ENCODE measurements at places on chromosomes 5 and 9.

- no peak for DNase-seq
Observed at GRCh38 chr5:137144656-137145055, 354.5 kb downstream of the SPOCK1 start.

DNA sequence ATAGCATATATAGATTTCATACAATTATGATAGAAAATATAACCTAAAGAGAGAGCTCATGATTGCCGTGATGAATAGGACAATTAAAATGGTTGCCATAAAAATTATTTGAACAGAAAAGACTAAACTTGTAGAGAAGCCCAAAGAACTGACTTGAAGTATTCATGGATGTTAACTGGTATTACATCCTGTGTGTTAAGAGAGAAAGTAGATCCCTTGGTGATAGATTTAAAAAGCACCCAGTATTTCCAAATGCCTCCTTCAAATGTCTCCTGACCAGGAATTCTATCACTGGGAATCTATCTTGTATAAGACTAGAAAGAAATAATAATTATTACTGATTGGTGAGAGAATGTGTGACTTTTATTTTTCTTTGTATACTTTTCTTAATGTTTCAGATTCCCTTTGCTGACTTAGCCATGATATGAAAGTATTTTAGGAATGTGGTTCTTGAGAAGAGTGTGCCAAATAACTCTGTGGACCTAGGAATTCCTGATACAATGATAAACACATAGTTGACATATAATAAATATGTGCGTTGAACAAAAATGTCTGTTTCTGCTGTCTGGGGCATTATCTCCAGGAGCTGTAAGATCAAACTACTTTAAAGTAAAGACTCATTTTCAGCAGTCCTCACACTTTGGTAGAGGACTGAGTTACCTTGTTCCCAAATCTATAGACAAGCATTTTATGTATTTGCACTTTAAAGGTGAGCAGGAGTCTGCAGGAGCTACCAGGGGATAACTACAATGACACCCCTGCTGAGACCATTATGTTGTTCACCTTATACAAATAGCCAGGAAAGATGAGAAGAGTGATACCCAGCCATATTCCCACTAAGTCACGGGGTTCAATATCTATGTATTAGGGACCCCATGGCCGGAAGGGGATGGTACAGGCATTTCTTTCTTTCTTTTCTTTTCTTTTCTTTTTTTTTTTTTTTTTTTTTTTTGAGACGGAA is 211.1 kb upstream of the TLE4 start:
- DNase-seq: no peak

GRCh38 chr9:14131356-14132088 is 182.4 kb downstream of the NFIB start:
- no peak for DNase-seq

GRCh38 chr9:76415154-76415553 is 20.9 kb upstream of the RFK start:
- DNase-seq: no peak

GRCh38 chr5:42520957-42521356 is 97.7 kb downstream of the GHR start:
- DNase-seq: no peak

GRCh38 chr9:77514886-77515711 is 133.0 kb downstream of the GNA14 start:
- no peak for DNase-seq

DNA sequence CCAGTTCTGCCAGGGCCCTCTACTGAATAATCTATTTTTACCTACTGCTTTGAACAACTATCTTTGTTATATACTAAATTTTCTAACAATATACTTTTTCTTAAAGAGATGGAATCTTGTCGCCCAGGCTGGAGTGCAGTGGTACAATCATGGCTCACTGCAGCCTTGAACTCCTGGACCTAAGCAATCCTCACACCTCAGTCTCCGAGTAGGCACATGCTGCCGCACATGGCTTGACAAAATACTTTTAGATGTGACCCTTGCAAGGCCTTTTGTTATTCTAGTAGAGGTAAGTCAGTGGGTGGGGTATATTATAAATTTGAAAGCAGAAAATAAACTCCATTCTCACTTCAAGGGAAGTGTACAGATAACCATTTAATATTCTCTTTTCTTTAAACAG is 7.9 kb downstream of the GOLM1 start:
- DNase-seq: no peak

DNA sequence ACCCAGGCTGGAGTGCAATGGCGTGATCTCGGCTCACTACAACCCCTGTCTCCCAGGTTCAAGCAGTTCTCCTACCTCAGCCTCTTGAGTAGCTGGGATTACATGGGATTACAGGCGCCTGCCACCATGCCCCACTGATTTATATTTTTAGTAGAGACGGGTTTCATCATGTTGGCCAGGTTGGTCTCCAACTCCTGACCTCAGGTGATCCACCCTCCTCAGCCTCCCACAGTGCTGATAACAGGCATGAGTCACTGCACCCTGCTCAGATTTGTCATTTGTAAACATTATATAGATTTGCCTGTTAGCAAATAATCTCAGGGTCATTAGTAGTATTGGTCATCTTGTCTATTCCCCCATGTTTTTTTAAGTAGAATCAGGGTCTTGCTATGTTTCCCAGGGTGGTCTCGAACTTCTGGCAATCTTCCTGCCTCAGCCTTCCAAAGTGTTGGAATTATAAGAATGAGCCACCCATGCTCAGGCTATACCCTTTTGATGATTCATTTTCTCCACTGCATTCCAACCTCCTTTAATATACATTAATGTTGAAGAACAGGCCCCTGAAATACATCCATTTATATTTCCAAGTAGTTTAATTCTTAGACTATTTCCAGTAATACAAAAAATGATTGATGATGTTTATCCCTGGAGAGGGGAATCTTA is 17.3 kb downstream of the CENPH start:
- DNase-seq: no peak

GRCh38 chr9:130780865-130781504 is 54.1 kb upstream of the ABL1 start:
- no peak for DNase-seq

GRCh38 chr5:139746691-139747582 is 48.7 kb upstream of the PSD2 start:
- DNase-seq: peak; percentile 62

GRCh38 chr9:18154661-18155060 is 319.3 kb upstream of the ADAMTSL1 start:
- no peak for DNase-seq

- no peak for DNase-seq
Observed at GRCh38 chr5:1474183-1474839, 29.1 kb upstream of the SLC6A3 start.

- peak; percentile 6 for DNase-seq
Observed at GRCh38 chr9:22079873-22080341, 70.8 kb upstream of the CDKN2B start.

GRCh38 chr5:173495225-173495904 is 121.1 kb downstream of the BOD1 start:
- DNase-seq: no peak

- no peak for DNase-seq
Observed at GRCh38 chr9:38108326-38108725, 39.3 kb upstream of the SHB start.

- no peak for DNase-seq
Observed at GRCh38 chr9:13430368-13431221, 151.1 kb upstream of the MPDZ start.

GRCh38 chr9:84397822-84398221 is 57.3 kb upstream of the SLC28A3 start:
- no peak for DNase-seq

DNA sequence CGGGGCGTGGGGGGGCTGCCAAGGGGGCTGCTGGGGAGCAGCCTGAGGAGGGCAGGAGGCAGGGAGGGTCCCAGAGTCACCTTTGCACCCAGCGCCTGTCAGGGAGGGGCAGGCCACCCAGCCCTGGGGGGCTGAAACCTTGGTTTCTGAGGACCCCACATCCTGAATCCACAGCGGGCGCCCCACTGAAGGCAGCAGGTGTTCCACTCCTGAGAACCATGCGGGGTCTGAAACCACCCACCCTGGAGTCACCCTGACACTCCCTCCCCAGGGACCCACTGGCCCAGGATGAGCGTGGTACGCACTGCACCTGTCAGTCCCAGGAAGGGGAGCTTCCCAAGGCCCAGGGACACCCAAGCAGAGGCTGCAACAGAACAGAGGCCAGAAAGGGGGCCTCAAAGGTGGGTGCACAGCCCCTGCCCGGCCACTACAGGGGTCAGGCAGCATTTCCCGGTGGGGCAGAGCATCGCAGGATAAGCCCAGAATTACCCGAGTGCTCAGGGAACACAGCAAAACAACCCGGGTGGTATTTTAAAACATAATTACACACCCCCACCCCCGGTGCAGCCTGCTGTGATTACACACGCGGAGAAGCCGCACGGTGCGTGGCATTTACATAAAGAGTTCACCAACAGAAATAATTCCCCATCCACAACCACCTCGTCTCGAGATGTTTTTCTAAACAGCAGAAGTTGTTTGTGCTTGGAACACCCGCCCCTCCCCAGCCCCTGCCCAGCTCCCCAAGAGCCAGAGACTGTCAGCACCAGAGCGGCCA is 57.3 kb upstream of the UBAC1 start:
- DNase-seq: no peak

DNA sequence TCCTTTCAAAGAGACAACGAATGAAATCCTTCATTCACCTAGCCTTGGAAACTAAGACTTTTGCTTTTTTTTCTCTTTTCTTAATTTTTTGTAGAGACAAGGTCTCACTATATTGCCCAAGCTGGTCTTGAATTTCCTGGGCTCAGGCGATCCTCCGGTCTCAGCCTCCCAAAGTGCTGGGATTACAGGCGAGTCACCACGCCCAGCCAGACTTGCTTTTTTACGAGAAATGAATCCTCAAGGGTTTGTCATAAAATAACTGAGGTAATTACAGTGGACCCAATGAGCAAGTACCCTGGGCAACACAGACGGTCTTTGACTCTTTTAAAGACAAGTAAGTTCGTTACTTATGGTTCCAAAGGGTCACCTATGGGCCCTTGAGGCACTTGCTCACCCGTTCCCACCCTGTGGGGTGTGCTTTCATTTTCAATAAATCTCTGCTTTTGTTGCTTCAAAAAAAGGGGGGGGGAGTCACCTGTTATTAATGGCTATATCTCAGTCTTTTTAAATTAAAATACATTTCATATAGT is 70.4 kb downstream of the TRPM6 start:
- DNase-seq: no peak

- DNase-seq: no peak
Observed at GRCh38 chr5:139635606-139636206, 12.4 kb upstream of the CXXC5 start.

DNA sequence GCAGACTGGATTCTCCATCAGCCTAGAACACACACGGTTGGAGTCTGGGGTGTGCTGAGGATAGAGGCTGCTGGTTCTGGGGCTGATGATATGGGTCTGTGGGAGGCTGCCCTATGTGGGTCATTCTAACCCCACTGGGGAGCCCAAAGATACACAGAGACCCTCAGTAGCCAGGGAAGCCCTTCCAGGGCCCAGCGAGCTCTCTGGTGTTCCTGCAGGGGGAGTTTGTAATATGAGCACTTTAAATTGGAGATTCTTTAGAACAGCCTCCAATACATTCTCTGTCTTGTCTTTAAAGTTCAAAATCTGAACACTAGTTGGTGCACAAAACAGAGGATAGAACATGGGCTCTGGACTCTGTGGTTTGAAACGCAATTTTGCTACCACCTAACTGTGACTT is 2.4 kb downstream of the ACTL7A start:
- DNase-seq: no peak

DNA sequence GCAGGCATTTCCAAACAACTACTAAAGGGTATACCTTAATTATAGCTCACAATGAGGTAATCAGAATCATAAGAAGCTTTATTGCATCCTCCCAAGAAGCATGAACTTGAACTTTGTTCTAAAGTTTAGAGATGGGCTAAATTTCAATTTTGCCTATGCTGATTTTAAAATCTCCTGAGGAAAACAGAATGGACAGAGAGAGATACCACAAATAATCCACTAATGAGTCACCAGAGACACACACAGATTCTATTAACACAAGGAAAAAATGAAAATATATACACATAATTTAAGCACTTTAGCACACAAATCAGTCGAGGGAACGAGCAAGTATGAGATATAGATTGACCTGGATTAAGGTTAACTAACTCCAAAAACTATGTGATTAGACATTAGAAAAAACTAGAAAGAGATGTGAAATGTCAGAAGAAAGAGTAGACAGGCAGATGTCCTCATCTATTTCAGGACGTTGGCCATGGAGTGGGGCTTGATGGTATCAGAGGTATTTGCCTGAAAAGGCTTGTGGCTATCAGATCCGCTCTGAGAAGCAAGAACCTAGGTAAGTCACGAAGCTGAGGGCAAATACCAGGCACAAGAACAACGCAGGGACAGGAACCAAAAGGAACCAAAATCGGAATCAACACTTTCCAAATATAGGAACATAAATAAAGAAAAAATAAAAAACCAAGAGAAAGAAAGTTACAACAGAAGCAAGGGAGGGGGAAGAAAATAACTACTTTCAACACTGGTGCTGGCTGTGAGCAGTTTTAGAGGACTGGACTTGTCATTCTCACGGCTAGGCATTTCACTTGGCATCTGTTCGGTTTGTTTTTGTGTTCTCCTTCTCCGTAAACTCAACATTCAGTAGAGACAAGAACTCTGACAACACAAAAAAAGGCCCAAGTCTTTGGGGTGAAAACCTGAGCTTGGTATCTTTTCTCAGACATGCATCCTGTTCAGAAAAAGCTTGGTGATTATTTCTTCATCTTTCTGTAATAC is 294.6 kb upstream of the PUM3 start:
- no peak for DNase-seq

DNA sequence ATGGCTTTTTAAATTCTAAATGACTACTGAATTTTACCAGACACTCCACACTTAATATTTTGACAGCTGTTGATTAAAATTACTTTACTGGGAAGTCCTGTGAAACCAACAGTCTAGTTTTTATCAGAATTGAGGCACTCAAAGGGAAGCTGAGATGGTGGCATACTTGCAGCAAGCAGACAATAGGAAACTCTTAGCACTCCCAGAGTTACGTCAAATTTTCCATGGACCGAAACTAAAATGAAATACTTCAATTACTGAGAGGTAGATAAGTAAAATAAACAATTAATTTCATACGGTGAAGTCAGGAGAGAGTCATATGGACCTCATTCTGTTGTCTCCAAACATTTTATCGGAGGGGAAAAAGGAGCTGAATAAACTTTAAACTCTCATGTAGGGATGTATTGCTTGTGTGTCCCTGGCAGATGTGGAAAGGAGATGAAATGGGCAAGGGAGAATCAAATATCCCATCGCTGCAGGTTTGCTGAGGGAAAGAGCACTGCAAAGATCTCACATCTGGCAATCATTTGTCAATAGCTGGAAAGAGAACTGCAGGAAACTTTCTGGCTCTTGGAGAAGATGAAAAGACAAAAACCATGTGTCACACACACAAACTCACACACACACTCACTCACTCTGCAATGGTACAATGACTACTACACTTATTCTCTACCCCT is 189.4 kb downstream of the BNC2 start:
- DNase-seq: no peak
